ENCODE measurements at places on chromosomes 7 and 10. TPM values are rescaled to one million over a fixed set of nuclear protein-coding genes. Genes with fewer than 3 reads are reported as not detected.

LLCFC1 gene
- total RNA-seq: not detected

RRP12 gene
- total RNA-seq: 13.8 TPM

SLC12A9 gene
- total RNA-seq: 3.5 TPM

HOXA1 gene
- total RNA-seq: not detected

VPS41 gene
- 49.0 TPM for total RNA-seq

CCDC3 gene
- total RNA-seq: 0.87 TPM

GIMAP8 gene
- total RNA-seq: not detected

GPER1 gene
- 1.2 TPM for total RNA-seq

GAD2 gene
- 0.74 TPM for total RNA-seq

UCMA gene
- total RNA-seq: not detected

HYAL4 gene
- not detected for total RNA-seq

PDGFA gene
- total RNA-seq: 13.7 TPM

CARD11 gene
- total RNA-seq: 0.87 TPM

EIF5AL1 gene
- total RNA-seq: 0.24 TPM

POLR3A gene
- total RNA-seq: 16.0 TPM

SFMBT2 gene
- 2.6 TPM for total RNA-seq

IRF5 gene
- 0.28 TPM for total RNA-seq

NPSR1 gene
- total RNA-seq: not detected

GTPBP10 gene
- 29.9 TPM for total RNA-seq

NKX1-2 gene
- total RNA-seq: not detected

RNF133 gene
- total RNA-seq: 0.53 TPM

FAM237B gene
- total RNA-seq: not detected

ADCYAP1R1 gene
- total RNA-seq: 0.39 TPM

RBM20 gene
- total RNA-seq: 0.28 TPM

THSD7A gene
- total RNA-seq: 0.22 TPM
